ENCODE measurements at places on chromosomes 16 and 17.

DNA sequence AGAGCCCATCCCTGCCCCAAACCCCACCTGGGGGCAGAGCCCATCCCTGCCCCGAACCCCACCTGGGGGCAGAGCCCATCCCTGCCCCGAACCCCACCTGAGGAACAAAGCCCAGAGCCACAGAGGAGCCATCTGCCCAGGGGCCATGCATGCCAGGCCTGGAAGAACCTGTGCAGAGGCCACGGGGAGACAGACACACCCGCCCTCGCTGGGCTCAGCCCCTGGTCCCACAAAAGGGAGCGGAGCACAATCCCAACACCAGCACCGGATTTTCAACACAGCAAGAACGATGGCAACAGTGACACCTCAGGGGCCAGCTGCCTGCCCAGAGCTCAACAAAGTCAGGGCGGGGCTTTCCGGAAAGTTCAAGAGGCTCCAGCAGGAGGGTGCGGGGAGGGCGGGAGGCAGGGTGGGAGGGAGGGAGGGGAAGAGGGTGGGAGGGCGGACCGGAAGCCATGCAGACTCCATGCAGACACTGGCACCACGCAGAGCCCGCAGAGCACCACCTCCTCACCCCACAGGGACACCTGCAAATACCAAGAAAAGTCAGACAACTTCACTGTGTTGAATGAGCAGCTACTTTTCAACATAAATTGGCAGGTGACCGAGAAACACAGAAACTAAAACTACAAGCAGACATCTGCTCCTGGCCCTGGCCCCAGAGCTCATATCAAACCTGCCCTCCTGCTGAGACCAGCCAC, 27.9 kb upstream of the C16orf95 start:
- DNase-seq: no peak

- no peak for DNase-seq
Measured at GRCh38 chr16:12569061-12569460, 234.6 kb downstream of the CPPED1 start.

GRCh38 chr17:56108811-56109284, 44.4 kb upstream of the ANKFN1 start:
- no peak for DNase-seq

GRCh38 chr17:8956465-8956902, 9.0 kb downstream of the PIK3R5 start:
- no peak for DNase-seq
